ENCODE measurements at places on chromosomes 12 and 14.

GRCh38 chr12:21884936-21885335 is 56.3 kb downstream of the ABCC9 start:
- DNase-seq, result no peak

DNA sequence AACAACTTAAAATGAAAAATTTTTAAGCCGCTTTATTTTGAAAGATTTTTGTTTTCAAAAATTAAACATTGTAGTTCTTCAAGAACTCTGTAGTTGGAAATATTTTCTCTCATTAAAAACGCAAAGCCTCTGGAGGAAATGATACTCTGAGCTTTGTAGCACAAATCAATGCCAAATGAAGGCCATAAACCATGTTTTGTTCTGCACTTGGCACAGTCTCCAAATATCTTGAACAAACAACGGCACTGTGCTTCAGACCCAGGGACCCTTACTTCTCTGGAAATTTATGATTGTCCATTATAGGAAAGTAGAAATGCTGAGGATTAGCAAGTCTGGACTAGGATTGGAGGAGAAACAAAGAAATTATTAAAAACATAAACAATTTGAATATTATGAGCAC is 160.8 kb upstream of the BMP4 start:
- no peak for DNase-seq

GRCh38 chr12:24730489-24730896 is 218.4 kb downstream of the BCAT1 start:
- DNase-seq, result no peak

DNA sequence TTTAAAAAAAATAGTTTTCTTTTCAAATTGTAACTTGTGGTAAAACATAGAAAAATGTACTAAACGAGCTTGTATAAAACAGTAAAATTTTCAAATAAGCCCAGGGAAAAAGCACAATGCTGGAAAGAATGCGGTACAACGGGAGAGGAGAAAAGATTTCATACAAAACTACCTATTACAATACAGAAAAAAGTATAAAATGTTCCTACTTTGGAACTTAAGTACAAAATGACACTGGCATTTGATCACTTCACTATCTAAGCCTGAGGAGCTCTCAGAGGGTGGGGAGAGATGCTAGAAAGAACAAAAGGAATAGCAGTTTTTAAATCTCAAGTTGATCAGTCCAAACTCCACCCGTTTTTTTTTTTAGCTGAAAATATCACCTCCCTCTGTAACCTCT is 39.5 kb upstream of the COL2A1 start:
- DNase-seq, result no peak

DNA sequence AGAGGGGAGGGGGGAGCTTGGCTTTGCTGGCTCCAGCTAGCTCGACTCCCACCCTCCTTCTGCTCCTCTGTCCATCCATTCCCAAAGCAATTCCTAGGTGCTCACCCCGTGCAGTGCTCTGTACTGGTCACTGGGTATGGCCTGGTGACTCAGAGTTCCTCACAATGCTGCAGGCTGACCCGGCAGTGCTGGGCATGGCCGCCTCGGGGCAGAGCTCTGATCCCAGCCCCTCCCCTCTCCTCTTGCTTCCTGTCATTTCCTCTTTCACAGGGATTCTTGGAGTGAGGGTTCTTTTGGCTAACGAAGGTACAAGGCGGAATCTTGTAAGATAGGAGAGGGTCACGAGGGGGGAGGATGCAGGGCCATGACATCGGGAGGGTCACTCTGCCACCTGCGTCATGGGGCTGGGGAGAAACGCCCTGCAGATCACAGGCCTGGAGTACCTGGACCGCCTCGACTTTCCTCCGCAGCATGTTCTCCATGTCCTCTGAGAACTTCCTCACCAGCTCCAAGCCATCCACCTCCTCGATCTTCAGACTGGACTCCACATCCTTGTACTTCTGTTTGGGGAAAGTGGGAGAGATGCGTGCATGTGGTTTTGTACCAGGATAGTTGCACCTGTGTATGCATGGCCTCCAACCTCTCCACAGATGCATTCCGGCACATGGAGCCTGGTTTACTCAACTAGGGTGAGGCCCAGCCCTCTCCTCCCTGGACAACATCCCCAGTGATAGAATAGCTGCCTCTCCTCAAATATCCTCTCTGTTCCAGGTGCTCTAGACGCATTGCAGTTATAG is 5.7 kb downstream of the CACNA2D4 start:
- no peak for DNase-seq

Measured in bone marrow (tissue), 2 donors.